ENCODE measurements at places on chromosomes 5 and 9.
A peak's percentile ranks its signal among the peaks of the same experiment; 100 is the strongest.

GRCh38 chr9:8686516-8686915 is 886.9 kb upstream of the DMAC1 start:
- DNase-seq: no peak

- no peak for DNase-seq
Measured at GRCh38 chr9:129627556-129628440, 1.8 kb downstream of the NTMT1 start.

DNA sequence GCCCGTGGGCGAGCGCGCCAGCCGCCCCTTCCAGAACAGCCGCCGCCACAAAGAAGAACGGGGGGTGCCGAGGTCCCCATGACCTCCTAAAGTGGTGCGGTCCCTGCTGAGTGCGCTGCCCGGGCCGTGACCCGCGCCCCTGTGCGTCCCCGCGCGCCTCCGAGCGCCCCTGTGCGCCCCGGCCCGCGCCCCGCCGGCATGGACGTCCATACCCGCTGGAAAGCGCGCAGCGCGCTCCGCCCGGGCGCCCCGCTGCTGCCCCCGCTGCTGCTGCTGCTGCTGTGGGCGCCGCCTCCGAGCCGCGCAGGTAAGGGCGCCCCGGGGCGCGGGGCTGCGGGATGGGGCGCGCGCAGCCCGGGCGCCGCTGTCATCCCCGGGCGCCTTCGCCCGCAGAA is 384 bp downstream of the COL5A1 start:
- DNase-seq: no peak

GRCh38 chr9:133238272-133238850 is 29.3 kb upstream of the OBP2B start:
- no peak for DNase-seq

DNA sequence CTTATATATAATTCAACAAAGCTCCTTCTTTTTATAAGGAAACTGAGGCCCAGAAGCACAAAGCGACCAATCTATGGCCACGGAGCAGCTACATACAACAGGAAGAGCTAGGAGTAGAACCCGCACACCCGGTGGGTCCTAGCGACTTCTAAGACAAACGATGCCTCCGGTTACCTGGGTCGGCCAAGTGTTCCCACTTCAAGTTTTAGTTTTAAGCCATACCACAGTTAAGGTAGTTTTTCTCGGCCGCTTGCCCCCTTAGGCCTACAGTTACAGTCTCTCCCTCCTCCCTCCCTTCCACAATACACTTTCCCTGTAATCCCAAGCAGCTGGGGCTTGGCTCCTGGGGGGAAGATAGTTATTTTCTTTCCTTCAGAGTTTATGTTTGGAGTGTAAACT is 533 bp downstream of the SREK1IP1 start:
- no peak for DNase-seq

DNA sequence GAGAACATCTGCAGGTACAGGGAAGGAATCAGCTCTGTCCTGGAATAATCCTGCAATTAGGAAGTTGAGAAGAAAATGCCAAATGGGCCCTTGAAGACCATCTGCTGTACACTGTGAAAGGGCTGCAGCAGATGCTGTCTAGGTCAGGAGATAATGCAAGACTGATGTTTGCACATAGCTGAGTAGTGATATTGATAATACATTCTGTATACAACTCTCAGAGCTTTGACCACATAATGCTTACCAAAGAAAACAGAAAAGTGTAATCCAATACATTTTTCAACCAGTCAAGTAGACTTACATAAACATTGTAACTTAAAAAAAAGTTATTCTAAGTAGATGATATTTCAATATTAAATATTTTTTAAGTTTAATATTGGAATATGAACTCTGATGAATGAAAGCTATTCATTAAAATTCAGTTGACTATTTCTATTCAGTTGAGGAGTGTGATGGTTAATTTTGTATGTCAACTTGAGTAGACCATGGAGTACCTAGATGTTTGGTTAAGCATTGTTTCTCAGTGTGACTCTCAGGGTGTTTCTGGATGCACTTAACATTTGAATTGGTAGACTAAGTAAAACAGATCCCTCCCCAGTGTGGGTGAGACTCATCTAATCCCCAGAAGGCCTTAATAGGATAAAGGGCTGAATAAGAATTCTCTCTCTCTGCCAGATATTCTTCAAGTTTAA is 380.1 kb upstream of the PRR16 start:
- DNase-seq: no peak

GRCh38 chr5:9009931-9010651 is 535.8 kb downstream of the SEMA5A start:
- DNase-seq: no peak

DNA sequence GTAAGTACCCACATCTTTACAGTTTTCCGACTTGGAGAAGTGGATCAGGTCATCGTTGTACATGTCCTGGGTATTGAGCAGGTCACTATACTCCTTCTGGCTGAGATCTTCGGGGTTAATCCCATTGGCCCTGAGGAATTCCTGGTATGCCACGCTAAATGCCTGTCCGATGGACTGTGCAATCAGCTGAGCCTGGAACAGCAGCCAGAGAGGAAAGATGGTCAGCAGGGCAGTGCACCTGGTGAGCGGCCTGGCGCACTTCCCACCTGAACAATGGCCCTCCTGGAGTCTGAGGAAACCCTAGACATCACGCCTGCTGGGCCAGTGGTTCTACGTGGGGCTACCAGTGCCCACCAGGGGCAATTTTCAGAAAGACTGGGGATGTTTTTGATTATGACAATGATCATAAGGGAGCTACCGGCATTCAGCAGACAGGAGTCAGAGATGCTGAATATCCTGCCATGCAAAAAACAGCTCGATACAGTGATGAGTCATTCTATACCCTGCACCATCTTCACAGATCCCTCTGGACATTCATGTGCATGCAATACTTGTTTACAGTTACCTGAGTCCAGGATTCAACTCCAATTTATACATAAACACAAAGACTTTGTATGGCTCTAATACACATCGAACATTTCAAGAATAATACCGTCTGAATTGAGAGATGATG is 127.2 kb downstream of the ENTREP1 start:
- no peak for DNase-seq

DNA sequence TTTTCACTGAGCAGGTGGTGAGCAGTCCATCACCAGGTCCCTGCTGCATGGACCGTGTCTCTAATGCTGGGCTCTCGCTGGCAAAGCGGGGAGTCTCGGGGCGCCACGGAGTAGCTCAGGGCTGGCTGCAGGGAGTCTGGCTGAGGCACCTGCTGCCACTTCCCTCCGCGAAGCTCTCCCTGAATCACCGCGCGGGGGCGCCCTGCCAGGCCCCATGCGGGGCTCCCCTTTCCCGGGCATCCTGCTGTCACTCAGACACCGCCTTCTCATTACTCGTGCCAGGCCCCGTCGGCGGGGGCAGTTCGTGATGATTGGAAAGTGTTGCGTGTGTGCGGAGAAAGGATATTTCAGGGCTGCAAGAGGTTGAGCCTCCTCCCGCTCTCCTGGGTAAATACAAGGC is 335.8 kb downstream of the IRX2 start:
- no peak for DNase-seq

GRCh38 chr9:134738869-134739659 is 97.5 kb downstream of the COL5A1 start:
- DNase-seq: peak; percentile 15

DNA sequence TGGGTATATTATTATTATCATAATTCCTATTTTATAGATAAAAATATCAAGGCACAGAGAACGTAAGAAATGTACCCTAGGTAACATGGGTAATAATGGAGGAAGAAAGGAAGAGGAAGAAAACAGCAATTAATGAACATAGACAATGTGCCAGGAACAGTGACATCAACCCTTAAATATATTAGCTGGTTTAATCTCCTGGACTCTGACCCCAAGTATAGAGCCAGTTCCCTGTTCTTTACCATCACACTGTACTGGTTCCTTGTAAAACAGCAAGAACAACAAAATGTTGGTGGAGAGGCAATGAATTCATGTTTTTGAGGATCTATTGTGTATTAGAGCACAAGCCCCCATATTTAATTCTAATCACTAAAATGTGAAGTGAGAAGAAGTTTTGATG is 192.1 kb downstream of the SMC2 start:
- DNase-seq: no peak

- no peak for DNase-seq
Measured at GRCh38 chr5:124889486-124889825, 143.0 kb upstream of the ZNF608 start.

GRCh38 chr5:163433271-163433670 is 4.1 kb upstream of the CCNG1 start:
- DNase-seq: no peak

DNA sequence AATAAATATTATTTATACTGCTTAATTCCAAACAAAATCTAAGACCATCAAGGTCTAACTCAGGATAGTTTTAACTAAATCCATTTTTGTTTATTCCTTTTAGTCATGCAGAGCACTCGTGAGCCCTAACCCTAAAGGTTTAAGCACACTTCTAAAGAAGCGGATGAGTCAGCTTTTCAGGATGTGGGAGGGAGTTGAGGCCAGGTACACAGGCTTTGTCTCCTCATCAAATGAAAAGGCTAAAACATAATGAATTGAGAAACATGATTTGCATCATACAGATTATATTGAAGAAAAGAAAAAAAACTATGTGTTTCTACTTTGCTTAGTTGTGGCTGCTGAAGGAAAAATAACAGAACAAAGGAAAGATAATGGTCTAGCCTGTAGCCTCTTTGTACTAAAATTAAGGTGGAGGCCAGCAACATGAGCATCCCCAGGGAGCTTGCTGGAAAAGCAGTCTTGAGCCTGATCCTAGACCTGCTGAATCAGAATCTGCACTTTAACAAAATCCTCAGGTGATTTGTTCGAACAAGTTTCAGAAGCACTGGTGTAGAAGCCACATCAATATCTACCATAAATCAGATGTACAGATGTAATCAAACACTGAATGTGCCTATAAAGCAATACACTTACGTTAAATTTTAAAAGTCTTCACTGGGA is 21.1 kb upstream of the ISCA1 start:
- DNase-seq: no peak
